NCI-H146 (cell line): ENCODE measurements at places on chromosomes 12 and 14.

DNA sequence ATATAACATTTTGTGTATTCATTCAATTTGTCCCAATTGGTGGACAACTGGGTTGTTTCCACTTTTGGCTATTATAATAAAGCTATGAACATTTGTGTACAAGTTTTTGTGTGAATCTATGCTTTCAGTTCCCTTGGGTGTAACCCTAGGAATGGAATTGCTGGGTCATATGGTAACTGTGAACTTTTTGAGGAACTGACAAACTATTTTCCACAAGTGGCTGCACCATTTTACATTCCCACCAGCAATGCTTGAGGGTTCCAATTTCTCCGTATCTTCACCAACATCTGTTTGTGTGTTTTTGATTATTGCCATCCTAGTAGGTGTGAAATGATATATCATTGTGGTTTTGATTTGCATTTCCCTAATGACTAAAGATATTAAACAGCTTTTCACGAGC lies 13.0 kb downstream of the LPCAT3 start:
- DNase-seq = no peak

GRCh38 chr12:66035288-66035966 lies 95.1 kb downstream of the LLPH start:
- no peak for DNase-seq

DNA sequence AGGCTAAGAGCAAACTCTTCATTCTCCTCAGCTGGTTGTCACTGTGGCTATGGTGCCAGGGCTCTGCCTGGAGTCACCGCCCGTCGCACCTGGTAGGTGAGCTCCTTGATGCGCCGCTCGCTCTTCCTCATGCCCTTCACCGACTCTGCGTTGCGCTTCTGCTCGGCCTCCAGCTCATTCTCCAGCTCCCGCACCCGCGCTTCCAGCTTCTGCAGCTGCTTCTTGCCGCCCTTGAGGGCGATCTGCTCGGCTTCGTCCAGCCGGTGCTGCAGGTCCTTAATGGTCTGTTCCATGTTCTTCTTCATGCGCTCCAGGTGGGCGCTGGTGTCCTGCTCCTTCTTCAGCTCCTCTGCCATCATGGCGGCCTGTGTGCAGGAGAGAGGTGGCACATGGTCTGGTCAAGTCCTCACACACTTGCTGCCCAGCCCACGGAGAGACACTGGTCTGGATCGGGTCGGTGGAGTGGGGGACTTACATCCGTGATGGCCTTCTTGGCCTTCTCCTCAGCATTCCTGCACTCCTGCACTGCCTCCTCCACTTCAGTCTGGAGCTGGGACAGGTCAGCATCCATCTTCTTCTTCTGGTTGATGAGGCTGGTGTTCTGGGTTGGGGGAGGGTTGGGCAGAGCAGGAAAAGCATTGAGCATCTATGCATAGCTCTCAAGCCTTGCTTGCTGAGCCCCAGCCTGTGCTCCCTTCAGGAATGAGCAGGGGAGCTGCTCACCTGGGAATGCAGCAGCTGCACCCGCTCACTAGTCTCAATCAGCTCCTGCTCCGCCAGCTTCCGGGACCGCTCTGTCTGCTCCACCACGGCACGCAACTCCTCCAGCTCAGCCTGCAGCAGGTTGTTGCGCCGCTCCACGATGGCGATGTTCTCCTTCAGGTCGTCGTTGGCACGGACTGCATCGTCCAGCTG lies 7.1 kb upstream of the MYH6 start:
- no peak for DNase-seq

DNA sequence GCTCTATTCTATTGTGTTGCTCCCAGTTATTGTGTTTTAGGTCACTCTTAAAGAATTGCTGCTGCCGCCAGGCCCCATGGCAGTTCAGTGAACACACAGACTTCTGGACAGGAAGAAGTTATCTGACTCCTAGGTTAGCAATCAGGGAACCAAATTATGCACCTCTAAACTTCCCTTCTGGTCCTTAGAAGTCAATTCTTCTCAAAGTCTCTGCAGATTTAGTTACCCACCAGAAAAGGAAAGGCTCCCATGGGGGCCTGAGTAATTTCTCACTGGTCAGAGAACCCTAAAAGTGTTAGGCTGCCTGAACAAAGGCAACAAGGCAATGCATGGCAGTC lies 10.0 kb downstream of the EMP1 start:
- DNase-seq = no peak

- no peak for DNase-seq
Measured at GRCh38 chr14:60116181-60116580, 24.5 kb downstream of the PCNX4 start.

DNA sequence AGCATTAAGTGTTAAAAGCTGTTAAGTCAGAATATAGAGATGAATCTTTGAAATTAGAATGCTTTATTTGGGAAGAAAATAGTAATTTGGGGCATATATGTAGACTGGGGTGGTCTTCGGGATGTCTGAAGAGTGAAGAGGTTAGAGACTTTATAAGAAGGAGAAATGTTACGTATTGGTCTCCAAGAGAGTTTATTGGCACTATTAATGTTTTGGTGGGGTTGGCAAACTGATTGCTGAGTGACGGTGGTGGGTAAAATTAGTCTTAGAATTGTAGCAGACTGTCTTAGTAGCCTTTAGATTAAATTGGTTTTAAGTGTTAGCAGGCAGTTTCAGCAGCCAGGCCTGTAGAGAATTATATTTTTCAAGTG lies 4.9 kb upstream of the ATP23 start:
- DNase-seq = no peak

- no peak for DNase-seq
Measured at GRCh38 chr14:34201909-34202637, 251.2 kb upstream of the EGLN3 start.

- no peak for DNase-seq
Measured at GRCh38 chr12:76341436-76342030, 6.7 kb downstream of the BBS10 start.

DNA sequence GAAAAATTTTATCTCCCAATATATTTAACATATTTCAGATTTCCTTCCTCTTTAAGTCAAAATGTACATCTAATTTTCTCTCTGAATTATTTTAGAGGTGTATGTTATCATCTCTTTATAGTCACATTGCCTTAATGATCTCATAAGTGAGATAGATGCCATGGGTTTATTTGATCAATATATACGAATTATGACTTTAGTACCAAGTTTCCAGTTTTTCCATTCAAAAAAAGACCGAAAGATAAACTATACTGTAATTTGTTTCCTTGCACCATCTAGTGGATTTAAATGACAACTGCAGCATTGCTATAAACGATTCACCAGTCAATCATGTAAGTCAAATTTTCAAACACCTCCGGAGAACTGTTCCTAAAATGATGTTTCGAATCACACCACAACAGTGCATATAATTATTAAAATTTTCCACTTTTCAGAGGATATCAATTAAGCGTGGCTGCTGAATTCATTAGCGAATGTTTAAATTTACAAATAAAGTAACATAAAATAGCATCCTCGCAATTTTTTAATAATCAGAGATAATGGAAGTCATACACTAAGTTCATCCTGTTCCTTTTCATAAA lies 419 bp upstream of the ATXN7L3B start:
- peak; percentile 69 for DNase-seq

- no peak for DNase-seq
Measured at GRCh38 chr12:131276501-131277185, 322.9 kb downstream of the ADGRD1 start.

- DNase-seq = no peak
Measured at GRCh38 chr12:58310809-58311622, 369.6 kb downstream of the ATP23 start.

DNA sequence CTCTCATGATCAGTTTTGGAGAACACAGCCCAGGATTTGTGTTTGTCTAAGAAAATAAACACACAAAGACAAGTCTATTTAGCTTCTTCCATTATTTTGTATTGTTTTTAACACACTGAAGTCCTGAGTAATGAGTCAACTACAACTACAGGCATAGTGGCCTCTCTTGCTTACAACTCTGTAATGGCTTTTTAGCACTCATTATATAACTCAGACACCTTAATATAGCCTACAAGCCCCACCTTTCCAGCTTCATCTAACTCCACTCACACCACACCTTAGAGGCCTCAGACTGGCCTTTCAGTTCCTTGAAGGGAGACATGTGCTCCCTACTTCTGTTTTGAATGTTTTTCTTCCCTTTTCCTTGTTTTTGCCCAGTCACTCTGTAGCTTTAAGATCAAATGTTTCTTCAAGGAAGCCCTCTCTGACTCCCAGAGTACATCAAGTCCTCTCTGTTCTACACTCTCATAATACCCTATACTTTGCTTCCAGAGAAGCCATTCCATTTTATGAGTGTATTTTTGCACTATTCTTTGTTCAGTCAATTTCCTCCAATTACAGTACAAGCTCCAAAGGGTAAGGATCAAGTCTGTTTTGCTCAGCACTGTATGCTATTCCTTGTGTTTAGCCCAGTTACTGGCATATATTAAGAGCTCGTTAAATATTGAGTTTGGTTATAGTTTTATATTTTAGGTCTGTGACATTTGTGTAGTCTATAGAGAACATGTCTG lies 233.6 kb upstream of the ARHGAP5 start:
- no peak for DNase-seq

DNA sequence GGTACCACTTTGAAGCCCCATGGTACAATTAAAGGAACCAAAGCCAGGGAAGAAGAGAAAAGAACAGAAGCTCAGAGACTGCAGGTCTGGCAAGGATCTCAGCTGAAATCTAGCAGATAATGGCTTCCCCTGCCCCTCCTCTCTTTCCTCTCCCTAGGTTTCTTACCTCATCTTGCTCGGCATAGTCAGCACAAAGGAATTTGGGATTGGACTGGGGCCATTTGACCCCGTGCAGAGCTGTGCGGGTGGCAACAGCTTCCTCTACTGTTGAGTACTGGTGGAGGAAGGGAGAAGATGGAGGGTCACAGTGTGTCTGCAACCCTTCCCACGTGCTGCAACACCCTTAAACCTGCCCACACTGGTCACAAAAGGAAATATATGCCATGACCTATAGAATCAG lies 4.7 kb upstream of the CDH24 start:
- no peak for DNase-seq

DNA sequence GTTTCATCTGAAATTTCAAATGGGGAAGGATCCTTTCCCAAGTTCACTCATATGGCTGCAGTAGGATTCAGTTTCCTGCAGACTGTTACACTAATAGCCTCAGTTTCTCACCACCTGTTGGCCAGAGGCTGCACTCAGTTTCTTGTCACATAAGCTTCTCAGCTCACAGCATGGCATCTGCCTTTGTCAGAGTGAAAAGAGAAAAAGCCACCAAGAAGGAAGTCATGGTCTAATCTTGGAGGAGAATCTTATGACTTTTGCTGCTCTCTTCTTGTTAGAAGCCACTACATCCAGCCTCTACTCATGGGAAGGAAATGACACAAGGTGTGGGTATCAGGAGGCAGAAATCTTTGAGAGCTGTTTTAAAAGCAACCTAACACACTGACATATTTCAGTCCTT lies 39.4 kb upstream of the BTG1 start:
- DNase-seq = no peak

GRCh38 chr14:73489481-73490175 lies 1.1 kb upstream of the RIOX1 start:
- DNase-seq = no peak

DNA sequence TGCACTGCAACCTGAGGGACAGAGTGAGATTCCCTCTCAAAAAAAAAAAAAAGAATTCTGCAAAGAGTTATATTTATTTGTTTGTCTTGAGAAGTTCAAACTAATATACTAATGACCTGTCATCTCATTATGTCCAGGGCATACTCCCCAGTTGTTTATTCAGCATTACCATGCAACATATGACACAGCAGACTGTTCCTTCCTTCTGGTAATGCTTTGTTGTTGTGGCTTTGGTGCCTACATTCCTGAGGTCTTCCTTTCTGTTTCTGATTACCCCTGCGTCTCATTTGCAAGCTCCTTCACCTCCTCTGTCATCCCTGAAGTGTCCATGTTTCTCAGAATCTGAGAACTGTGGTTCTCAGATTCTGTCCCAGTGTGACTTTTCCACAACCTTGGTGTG lies 55.3 kb downstream of the DERA start:
- no peak for DNase-seq
